ENCODE measurements at places on chromosomes 2 and 18. TPM values are rescaled to one million over a fixed set of nuclear protein-coding genes. Genes with fewer than 3 reads are reported as not detected.

Gene DNAH7
- not detected for total RNA-seq

Gene HS6ST1
- 6.3 TPM for total RNA-seq

Gene KCNG3
- 1.9 TPM for total RNA-seq

GRCh38 chr2:16031848-16032159, 91.5 kb downstream of the MYCN start:
- no peak for DNase-seq

DNA sequence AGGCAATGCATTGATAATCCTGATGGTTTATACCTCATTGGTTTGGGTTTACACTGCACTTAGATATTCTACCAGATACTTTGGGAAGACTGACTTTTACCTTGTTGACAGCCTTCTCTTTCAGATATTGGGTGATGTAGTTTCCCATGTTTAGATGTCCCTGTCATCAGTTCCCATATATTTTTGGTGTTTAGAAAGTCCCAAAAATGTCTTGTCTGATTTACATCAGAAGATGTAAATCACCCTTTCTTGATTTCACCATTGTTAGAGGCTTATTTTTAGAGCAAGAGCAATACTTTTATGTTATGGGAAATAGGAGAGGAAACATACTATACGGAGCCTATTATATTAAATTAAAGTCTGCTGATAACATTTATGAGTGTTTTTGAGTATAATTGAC, 14.4 kb upstream of the CCDC102B start:
- no peak for DNase-seq
